HCEC 1CT (cell line): ENCODE measurements at places on chromosomes 2 and 18.

DNA sequence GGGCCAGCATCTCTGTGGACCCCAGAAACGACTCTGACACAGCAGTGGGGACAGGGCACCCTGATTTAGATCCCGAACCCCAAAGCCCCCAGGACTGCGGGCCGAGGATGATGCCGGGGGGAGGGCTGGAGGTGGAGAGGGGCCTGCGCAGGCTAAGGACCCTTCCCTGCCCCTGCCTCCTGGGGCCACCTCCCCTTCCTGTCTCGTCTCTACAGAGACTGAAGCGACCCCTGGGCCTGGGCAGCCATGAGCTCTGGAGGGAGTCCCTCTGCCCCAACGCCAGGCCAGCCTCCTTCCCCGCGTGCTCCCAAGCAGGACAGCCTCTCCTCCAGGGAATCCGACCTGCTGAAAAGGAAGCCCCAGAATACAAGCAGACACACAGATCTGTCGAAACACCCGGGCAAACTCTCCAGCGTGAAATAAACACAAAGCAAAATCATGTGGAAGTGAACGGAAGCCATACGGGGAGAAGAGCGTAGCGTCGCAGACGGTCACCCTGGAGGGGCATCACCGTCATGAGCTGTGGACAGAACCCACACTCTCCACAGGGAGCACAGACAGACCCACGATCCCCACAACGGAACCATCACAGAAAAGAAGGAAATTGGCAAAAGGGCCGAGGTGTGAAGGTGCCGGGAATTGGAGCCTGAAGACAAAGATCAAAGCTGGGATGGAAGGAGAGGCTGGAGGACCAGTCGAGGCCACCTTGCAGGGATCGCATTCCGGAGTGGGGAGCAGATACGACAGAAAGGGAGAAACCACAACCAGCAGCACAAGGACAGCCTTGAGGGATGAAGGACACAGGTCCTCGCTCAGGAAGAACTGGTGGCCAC lies 51.0 kb upstream of the CTDP1 start:
- DNase-seq = no peak

DNA sequence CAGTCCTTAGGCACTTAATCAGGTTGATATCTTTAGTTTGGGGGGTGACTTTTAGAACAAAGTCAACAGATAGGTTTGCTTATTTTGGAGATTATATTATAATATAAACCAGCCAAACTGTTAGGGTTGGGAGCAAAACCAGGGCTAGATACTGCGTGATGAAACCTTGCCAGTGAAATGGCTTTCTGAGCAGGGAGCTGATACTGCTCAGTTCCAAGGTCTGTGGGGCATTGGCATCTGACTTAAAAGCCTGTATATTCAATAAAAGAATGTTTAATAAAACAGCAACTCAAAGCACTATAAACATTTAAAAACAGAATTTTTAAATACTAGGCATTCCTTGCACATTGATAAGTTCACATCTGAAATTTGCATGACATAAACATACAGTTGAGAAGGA lies 19.3 kb downstream of the PTPRM start:
- no peak for DNase-seq

DNA sequence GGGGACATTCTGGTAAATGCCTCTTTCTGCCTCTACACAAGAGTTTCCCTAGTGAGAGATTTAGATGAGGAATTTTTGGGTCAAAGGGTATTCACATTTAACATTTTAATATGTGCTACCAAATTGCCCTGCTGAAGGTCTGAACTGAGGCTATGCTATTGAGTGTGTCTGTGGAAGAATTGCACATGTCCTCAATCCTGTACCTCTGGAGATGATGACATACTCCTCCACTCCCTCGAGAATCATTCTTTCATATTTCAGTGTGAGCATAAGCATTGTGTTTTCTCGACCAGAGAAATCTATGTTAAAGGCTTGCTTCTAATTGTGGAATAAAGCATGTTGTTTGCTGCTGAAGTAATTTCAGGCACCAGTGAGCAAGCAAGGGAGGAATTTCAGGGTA lies 110.5 kb downstream of the TSN start:
- DNase-seq = no peak

GRCh38 chr2:135132314-135132713 lies 80.2 kb downstream of the RAB3GAP1 start:
- peak; percentile 73 for DNase-seq

- no peak for DNase-seq
Measured at GRCh38 chr18:29003194-29003593, 826.3 kb upstream of the CDH2 start.

GRCh38 chr2:174776675-174777074 lies 12.4 kb upstream of the CHRNA1 start:
- no peak for DNase-seq

GRCh38 chr2:70391988-70392387 lies 90.1 kb upstream of the FAM136A start:
- DNase-seq = no peak

GRCh38 chr18:70468861-70469547 lies 180.2 kb downstream of the SOCS6 start:
- DNase-seq = no peak

- no peak for DNase-seq
Measured at GRCh38 chr2:184369307-184369706, 229.0 kb upstream of the ZNF804A start.

DNA sequence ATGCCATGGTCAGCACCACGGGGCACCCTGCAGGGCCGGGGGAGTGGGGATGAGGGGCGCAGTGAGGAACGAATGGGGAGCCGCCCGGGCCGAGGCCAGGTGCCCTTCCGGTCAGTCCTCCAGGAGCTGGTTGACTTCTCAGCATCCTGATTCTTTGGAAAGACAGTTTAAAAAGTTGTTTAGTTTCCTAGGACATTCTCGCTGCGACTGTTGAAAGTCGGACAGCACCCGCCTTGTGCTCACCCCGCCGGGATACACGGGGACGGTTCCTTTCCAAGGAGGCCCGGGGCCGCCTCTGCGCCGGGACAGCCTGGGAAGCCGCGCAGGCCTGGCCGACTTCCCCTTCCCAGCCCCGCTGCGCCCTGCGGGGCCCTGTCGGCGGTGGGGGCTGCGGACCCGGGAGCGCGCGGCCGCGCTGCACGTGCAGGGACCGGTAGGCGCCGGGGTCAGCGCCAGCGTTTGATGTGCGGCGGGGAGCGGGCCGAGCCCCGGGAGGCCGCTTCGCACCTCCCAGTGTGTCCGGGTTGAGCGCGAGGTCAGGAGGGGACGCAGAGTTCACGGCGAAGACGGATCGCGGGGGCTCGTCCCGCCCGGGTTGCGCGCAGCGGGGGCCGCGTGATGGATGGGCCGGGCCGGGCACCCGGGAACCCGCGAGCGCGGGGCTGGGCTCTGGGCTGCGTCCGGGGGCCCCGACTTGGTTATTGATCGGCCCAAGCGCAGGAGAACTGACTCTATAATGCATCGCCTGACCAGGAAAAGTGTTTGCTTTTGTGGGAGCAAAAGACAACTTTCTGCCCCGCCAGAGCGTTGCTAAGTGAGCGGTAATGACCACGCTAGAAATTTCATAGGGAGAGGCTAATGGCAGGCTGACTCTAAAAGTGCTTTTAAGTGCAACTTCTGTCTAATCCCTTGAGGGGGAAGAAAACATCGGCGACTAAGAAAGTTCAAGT lies 28.0 kb upstream of the SMIM21 start:
- no peak for DNase-seq

- DNase-seq = peak; percentile 14
Measured at GRCh38 chr2:135473567-135473966, 57.5 kb downstream of the ZRANB3 start.

DNA sequence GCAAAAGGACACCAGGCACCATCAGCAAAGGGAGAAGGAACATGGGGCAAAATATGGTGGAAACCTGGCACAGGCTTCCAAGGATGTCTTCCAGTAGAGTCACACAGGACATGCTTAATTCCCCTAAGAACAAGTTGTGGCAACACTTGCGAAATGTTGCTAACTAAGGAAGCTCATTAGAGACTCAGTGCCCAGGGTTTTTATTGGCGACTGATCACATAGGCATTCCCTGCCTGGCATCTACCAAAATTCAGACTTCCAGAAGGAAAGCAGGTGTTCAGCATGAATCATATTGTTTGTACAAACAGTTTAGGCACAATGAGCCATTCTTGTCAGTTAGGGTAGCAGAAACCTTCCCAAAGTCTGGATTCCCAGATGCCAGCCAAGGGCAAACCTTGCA lies 25.7 kb downstream of the SLC4A1AP start:
- DNase-seq = peak; percentile 9

- DNase-seq = peak; percentile 96
Measured at GRCh38 chr18:58223717-58224424, 179.8 kb downstream of the NEDD4L start.

DNA sequence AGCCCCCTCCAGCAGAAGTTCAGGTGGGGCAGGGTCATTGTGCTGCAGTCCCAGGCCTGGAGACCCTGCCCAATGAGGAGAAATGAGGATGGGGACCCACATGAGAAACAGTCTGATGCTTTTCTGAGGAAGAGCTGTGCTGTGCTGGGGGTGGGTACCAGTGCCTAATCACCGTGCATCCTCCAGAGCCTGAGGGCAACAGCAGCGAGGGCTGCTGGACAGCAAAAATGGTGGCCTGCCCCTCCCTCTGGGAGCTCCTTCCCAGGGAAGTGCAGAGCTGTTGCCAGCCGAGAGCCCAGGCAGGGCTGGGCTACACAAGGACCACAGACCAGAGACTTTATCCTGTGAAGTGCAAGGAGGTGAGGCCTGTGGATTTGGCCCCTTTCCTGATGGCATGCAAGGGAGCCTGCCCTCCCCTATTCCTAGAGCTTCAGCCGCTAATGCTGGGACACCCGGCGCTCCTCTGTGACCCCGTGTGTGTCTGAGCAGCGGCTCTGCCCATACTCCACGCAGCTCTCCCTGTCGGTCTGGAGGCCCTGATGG lies 134.8 kb downstream of the DSEL start:
- no peak for DNase-seq

DNA sequence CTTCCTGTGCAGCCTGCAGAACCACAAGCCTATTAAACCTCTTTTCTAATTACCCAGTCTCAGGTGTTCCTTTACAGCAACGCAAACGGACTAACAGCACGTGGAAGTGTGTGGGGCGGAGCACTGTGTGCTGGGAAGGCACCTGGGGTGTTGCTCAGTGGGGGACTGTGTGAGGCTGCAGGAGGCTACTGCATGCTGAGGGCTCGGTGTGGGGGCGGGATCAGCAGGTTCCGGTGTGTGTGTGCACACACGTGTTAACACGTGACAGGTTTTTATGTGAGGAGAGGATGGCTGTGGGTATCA lies 58.9 kb downstream of the ANKMY1 start:
- no peak for DNase-seq

DNA sequence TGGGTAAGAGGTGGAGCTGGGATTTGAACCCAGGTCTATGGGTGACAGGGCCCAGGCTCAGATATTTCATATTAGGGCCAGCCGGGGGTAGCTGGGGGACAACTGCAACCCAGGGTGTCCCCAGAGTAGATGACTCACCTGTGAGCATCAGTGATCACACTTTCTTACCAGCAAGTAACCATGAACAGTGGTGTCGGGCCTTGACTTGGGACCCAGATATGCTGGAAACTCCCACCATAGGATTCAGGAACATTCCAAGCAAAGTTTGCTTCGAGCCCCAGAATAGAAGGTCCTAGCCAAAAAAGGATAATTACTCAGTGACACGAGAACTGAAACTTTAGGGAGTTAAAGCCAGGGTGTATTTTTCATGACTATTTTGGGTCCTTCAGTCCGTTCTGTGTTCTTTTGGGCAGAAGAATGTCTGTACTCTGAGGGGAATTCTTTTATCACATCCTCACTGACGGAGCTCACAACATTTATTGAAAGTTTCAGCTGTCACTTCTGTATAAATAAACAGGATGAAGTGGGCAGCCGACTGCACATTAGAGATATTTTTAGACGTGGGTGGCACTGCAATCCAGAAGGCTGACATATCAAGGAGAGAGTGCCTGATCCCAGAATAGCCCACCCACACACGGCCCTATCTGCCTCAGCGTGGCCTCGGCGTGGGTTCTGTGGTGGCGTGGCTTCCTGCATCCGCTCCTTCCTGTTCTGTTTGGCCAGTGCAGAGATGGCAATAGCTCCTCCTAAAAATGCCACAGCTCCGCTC lies 45.6 kb downstream of the RAMP1 start:
- DNase-seq = peak; percentile 51

DNA sequence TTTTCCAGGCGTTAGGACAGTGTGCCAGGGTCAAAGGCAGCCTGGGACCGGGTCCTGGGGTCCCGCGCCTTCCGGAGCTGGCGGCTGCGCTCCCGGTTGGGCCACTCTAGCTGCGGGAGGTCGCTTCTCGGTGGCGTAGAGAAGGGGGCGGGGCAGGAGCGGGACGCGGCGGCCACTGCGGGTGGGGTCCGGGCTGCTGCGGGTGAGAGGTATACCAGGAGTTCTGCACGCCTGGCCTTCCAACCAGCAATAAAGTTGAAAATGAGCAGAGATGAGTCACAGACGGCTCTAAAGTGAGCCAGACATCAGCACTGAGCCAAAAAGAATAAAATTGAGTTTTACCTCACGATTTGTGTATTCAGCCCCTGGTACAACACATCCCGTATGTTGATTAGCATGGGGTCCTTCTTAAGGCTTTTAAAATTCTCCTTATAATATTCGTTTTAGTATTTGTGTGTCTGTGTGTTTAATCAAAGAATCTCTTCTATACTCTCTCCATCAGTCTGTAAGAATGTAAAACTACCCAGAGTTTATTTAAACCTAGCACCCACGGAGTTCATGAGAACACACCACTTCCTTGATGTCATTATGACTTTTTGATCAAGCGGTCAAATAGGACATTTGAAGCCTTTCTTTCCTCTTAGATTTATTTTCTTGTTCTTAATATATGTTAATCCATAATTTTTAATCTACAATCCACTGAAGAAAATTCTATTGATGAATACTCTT lies at the start of gene C1GALT1C1L:
C1GALT1C1L (minus strand) TSS at position 108 of the 729 bp plus-strand sequence; CDS start at position 1, 107 bp downstream.
- DNase-seq = peak; percentile 29

DNA sequence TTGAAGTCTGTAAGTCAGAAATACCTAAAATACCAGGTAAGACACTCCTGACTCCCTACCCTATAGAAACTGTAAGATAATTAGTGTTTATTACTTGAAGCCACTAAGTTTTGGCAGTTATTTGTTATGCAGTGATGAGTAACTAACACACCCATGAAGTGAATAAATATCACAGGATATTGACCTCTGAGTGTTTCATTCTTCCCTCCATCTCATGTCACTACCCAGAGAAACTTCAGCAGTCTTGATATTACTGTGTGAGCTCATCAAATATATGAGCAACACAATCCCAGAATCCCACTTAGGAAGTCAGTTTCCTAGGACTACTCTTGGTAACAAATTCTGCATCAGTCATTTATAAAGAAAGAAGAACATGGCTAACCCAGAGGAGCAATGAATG lies 529.7 kb downstream of the FBXO15 start:
- DNase-seq = no peak
